Fibroblast of villous mesenchyme (primary cell): ENCODE measurements at places on chromosomes 2 and 18. TPM values are rescaled to one million over a fixed set of nuclear protein-coding genes. Genes with fewer than 3 reads are reported as not detected.

Gene PREB
- total RNA-seq = 39.3 and 45.3 TPM in 2 replicates

Gene LHCGR
- total RNA-seq = under 0.01 TPM in 1 of 2 replicates, not detected in the other

GRCh38 chr18:74531043-74531442 lies 3.3 kb upstream of the CNDP1 start:
- DNase-seq = no peak

- DNase-seq = no peak
Observed at GRCh38 chr18:44356566-44357157, 324.0 kb upstream of the SETBP1 start.

- DNase-seq = no peak
Observed at GRCh38 chr2:24512404-24512803, 21.4 kb downstream of the NCOA1 start.

DNA sequence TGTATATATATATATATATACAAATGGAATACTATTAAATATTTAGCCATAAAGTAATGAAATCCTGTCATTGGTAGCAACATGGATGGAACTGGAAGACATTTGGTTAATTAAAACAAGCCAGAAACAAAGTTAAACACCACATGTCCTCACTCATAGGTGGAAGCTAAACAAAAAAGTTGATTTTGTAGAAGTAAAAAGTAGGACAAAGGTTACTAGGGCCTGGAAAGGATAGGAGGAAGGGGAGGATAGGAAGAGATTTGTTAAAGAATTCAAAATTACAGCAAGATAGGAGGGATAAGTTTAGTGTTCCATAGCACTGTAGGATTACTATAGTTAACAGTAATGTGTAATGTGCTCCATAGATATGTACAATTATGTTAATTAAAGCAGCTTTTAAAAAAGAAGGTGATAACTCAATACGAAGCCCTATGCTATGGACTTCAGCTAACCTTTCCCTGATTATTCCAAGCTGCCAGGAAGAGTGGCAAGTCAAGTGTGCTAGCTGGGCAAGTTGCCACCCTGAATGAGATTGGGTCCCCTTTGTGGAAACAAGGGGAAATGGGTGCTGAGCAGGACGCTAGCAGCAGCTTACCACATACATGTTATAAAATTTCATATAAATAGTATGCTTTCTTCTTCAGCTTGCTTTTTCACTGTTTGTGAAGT lies 12.3 kb downstream of the MERTK start:
- no peak for DNase-seq

DNA sequence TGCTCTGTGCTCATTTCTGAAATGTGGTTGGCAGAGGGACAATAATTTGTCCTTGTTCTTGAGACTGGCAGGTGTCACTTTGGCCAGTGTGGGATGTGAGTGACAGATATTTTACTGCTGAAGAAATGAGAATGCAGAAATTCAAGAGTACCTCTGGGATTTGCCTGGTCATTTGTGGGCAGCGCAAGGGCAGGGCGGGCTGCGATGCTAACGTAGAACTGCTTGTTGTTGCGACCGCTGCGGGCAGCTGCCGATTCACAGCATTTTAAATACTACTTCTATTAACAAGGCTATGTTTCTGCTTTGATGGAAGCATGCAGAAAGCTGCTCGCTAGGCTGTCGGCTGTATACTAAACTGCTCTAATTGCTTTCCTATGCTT lies 268.6 kb downstream of the FIGN start:
- DNase-seq = no peak

DNA sequence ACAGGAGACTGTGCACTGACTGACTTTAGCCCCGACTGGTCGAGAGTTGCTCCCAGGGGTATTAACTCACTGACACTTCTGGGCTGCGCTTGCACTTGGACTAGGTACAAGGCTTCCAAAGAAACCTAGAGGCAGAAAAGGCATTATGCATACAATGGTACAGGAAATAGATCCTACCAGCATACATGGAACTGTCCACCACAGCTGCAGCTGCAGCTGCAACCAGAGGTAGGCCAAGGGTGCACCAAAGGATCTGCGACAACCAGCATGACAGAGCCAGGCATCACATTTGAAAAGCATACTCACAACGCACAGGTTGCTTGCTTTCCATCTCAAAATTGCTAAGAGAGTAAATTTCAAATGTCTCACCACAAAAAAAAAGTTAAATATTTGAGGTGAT lies 22.6 kb upstream of the PGAP1 start:
- DNase-seq = no peak

DNA sequence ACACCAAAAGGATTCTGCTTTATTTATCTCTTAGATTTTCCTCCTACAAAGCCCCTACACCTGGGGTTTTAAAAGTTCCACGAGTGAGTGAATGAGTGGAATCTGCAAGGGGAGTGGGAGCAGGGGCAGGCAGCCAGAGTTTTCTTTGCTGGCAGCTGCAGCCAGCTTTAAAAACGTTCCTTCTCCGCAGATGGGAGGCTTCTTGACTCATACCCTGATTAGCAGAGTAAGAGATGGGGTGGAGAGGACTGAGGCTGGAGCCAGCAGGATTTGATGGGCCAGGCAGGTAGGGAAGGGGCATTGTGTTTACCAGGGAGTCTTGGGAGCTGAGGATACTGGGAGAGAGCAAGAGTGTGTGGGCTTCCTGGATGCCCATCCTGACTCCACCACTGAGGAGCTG lies 99.6 kb upstream of the TNP1 start:
- no peak for DNase-seq

GRCh38 chr18:79902640-79903039 lies 48.8 kb downstream of the SLC66A2 start:
- DNase-seq = no peak

- no peak for DNase-seq
Observed at GRCh38 chr2:68309426-68309825, 10.3 kb downstream of the CNRIP1 start.

DNA sequence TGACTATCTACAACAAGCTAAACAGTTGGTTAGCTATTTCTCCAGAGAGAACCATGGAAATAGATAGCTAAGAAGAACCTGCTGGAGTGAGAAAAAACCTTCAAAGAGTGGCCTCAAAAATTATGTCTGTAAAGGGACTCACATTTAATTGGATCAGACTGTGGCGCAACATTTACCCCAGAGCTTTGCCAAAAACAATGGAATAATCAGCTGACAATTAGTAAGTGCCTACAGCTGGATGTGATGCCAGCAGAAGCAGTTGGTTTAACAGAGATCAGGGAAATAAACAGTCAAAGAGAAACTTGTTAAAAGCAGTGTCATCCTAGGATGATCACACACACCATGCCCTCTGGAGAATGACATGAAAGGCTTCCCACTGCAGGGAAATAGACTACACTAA lies 310.7 kb downstream of the CLIP4 start:
- no peak for DNase-seq

GRCh38 chr2:37013315-37013641 lies 46.9 kb upstream of the STRN start:
- no peak for DNase-seq

DNA sequence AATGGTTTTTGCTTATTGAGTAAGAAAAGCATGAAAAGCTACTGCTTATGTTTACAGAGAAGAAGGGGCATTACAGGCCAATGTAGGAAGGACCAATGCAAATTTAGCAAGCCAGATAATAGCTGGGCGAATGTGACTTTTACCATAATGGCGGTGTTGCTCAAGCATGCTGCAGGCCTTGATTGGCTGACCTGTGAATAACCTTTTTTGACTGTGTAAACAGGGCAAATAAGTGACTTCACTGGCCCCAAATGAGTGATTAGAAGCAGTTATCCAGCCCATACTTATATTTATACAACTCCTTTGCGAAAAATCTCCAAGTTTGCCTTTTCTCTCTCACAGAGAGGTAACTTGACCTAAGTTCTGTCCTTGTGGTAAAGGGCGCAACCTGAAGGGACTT lies 146.9 kb downstream of the SP3 start:
- no peak for DNase-seq

DNA sequence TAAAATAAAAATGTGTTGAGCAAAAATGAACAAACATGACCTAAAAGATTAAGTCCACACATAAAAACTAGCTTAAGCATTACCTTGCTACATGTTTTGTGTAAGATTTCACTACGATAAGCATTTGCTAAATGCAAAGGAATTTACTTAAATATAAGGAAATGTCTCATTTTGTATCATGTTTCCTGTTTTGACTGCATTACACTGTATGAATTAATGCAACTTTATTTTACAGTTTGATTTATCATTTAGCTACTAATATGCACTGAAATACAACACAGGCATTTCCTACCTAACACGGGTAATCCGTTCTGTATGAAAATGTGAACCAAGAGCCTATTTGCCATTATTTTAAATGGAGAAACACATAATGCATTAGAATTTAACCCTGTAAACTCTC lies 1076.5 kb upstream of the DDX18 start:
- DNase-seq = no peak

DNA sequence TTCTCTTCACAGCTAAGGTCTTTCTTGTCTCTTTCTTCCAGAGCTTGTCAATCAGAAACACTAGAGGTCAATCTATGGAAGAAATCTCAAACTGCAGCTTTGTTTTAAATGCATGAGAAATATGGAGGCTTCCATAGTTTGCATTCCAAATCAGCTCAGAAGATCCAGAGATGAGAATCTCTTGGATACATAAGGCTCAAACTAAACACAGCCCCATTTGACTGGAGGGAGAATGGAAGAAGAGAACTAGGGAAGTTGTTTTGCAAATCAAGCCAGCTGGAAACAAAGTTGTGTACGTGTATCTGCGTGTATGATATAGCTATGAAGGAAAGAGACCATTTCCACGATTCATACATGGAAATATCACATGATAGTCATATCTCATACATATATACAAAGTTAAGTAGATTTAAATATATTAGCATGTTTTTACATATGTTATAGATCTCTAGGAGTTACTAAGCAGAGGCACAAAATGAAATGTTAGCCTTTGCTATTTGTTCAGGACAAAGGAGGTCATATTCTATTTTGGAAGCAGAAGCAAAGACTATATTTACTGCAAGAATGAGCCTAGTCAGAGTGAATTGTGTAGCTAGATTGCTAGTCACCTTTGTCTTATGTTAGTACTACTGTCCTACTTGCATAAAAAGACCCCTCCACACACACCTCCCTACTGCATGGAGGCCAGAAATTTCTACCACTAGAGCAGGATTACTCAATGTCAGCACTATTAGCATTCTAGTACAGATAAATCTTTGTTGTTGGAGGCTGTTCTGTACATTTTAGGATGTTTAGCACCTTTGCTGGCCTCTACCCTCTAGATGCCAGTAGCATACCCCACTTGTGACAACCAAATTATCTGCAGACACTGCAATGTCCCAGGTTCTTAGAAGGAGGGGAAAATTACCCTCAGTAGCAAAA lies 303.5 kb upstream of the CHAC2 start:
- no peak for DNase-seq
